NCI-H2171 treated with DMSO at 0.1 percent for 48 hours (cell line): ENCODE measurements at places on chromosomes 7 and 10.

GRCh38 chr7:36100634-36101033 lies 52.4 kb upstream of the EEPD1 start:
- no peak for DNase-seq

- no peak for DNase-seq
Measured at GRCh38 chr7:80054356-80054755, 80.3 kb upstream of the GNAI1 start.

GRCh38 chr7:101538596-101539459 lies 90.3 kb downstream of the MYL10 start:
- peak; percentile 38 for DNase-seq

DNA sequence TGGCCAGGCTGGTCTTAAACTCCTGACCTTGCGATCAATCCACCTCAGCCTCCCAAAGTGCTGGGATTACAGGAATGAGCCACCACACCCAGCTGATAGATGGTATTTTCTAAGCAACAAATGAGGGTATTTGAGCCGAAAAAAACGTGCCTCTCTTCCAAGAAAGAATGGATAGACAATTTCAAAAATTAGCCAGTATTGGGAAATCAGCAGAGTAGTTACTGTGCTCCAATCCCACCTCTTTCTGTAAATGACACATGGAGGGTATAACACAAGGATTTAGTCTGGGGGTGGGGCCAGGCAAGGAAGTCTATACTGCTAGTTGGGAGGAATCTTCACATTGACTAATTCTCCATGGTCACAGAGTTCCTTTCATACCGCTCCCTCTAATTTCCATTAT lies 9.2 kb upstream of the BPGM start:
- DNase-seq, result no peak

DNA sequence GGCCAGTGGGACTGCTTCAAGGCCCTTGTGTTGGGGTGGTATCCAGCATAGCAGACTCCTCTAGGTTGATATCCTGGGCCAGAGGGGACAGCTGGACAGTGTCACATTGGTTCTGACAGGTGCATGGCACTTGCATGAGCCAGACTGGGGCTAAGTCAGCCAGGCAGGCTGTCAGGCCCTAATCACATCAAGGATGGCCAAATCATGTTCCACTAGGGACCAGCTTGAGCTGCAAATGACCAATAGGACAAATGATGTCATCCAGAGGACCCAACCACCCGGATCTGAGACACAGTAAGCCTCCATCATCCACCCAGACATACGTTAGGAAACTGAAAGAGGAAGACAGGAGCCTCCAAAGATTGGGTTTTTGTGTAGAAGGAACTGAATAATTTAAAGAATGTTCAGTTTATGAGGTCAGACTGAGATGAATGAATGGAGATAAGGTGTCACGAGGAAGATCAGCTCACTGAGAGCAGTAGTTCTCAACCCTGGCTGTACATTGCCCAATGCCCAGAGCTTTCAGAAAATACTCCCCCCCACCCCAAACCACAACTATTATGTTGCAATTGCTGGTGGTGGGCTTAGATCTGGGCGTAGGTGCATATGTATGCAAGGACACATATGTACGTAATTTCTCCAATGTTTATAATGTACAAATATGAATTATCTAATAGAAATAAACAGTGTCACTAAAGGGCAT lies 75.2 kb upstream of the INHBA start:
- no peak for DNase-seq
